ENCODE measurements at places on chromosomes 1 and 21.

DNA sequence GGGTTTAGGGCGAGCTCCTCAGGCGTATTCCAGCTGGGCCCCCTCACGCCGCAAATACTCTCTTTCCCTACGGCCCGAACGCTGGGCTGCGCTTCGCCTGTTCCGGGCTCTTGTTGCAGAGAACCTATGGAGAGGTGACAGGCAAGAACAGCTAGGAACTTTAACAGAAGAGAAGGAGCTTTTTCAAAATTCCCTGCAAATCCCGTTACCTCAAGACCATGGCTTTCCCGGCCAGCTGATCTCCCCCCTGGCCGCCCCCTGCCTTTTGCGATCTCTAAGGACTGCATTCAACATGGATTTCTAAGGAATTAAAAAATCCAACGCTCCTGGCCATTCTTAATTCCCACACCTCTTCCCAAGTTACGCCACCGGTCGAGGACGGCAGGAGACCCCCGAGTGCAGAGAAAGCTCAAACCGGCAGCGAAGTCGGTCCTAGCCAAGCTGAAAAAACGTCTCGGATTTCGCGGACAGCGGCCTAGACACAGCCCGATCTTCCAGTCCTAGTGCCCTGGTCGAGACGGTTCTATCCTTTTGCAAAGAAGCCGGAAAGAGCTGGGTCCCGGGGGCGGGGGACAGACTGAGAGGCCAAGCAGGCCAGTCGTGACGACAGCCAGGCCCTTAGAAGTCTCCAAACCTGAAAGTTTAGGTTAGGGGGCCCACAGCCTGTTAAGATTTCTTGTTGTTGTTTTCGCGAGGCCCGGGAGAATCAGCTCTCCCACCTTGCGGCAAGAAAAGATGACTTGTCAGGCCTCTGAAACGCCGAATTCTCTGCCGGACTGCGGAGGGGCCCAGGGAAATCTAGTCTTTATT, 1.1 kb upstream of the TBX15 start:
- H3K36me3 ChIP-seq = no peaks in the 10 kb centered on the region
- peaks cover 100% of the 10 kb centered on the region for H3K27me3 ChIP-seq
- H3K4me1 ChIP-seq = peaks cover 20% of the 10 kb centered on the region
- H3K27ac ChIP-seq = no peak overlapping the region
- H3K4me3 ChIP-seq = no peak overlapping the region
- no peak for DNase-seq

DNA sequence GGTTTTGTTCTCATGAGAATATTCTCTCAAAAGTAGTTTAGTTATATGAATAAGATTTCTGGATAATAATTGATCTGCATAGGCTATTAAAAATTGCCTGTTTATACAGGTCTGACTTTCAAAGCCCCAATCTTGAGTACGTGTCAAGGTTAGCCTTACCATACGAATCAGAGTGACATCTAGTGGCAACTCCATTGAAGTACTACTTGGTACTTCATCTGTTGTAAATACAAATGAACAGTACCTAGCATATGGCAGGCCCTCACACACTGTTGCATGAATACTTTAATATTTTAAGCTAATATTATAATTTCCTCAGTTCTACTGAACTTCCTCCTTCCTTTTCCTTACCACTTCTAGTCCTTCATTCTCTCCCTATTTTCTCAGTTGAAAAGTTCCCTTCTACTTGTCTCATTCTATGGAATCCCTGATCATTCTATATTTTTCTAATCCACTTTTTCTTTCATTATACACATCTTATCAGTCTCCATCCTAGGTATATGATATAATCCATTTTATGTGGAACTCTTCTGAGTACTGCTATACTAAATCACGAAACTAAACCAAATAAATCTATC, 101.2 kb downstream of the AKT3 start:
- H3K27ac ChIP-seq = no peak overlapping the region
- peak; percentile 36 for DNase-seq
- no peaks in the 10 kb centered on the region for H3K4me1 ChIP-seq
- no peak overlapping the region for H3K4me3 ChIP-seq

GRCh38 chr1:200233393-200233792, 176.4 kb downstream of the ZNF281 start:
- peaks cover 3% of the 10 kb centered on the region for H3K4me1 ChIP-seq
- no peaks in the 10 kb centered on the region for H3K27me3 ChIP-seq
- H3K36me3 ChIP-seq = no peaks in the 10 kb centered on the region
- H3K4me3 ChIP-seq = no peak overlapping the region

GRCh38 chr1:224087286-224087794, 26.6 kb upstream of the FBXO28 start:
- H3K27ac ChIP-seq = no peak overlapping the region
- H3K36me3 ChIP-seq = no peaks in the 10 kb centered on the region
- H3K4me1 ChIP-seq = no peaks in the 10 kb centered on the region
- DNase-seq = no peak
- H3K4me3 ChIP-seq = no peak overlapping the region

- H3K27me3 ChIP-seq = no peaks in the 10 kb centered on the region
- H3K4me3 ChIP-seq = peak overlapping the region; percentile 87
- peaks cover 33% of the 10 kb centered on the region for H3K4me1 ChIP-seq
- H3K36me3 ChIP-seq = peaks cover 9% of the 10 kb centered on the region
- no peak for DNase-seq
- peak overlapping the region; percentile 80 for H3K27ac ChIP-seq
These were observed 756 bp upstream of the SLC25A44 start for GRCh38 chr1:156193208-156193487.

GRCh38 chr1:44417351-44418021, 12.4 kb downstream of the RNF220 start:
- H3K27me3 ChIP-seq = peaks cover 95% of the 10 kb centered on the region
- H3K27ac ChIP-seq = no peak overlapping the region
- H3K4me1 ChIP-seq = no peaks in the 10 kb centered on the region

DNA sequence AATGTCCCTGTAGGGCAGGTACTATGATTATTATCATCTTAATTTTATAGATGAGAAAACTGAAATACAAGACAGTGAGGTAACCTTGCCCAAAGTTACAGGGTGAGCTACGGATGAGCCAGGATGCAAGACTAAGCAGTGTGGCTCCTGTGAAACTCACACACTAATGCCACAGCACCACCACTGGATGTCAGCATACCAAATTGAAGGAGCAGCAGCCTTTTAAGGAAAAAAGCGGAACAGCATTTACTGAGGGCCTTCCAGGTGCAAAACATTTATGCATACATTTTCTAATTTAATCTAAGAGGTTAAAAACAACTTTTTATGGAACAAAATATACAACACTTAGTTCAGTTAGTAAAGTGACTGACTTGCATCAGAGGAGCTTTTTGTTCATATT, 41.7 kb downstream of the SEC16B start:
- H3K4me1 ChIP-seq = no peaks in the 10 kb centered on the region
- peaks cover 23% of the 10 kb centered on the region for H3K36me3 ChIP-seq
- no peak overlapping the region for H3K27ac ChIP-seq
- no peak overlapping the region for H3K4me3 ChIP-seq
- no peaks in the 10 kb centered on the region for H3K27me3 ChIP-seq

DNA sequence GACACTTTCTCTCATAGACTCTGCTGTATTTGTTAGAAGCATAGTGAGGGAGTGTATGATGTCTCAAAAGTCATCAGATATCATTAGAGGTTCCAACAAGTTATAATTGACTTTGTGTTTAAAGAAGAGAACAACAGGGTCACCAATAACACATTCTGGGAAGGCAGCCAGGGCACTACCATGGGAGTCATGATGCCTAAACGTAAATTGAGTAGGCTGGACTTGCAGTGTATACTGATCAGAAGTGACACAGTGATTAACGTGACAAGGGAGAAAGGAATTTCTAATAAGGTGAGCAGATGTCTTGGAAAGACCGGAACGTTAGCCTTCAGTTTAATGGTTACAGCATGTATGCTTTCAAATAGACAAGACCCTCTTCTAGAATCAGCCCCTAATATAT, 973.2 kb downstream of the NCAM2 start:
- no peak for DNase-seq
- no peaks in the 10 kb centered on the region for H3K36me3 ChIP-seq
- H3K4me3 ChIP-seq = no peak overlapping the region
- no peaks in the 10 kb centered on the region for H3K4me1 ChIP-seq
- H3K27me3 ChIP-seq = no peaks in the 10 kb centered on the region
- H3K27ac ChIP-seq = no peak overlapping the region

GRCh38 chr1:26353210-26353859, 595 bp downstream of the CRYBG2 start:
- DNase-seq = no peak
- H3K27ac ChIP-seq = peak overlapping the region; percentile 99
- no peaks in the 10 kb centered on the region for H3K27me3 ChIP-seq
- no peaks in the 10 kb centered on the region for H3K36me3 ChIP-seq

DNA sequence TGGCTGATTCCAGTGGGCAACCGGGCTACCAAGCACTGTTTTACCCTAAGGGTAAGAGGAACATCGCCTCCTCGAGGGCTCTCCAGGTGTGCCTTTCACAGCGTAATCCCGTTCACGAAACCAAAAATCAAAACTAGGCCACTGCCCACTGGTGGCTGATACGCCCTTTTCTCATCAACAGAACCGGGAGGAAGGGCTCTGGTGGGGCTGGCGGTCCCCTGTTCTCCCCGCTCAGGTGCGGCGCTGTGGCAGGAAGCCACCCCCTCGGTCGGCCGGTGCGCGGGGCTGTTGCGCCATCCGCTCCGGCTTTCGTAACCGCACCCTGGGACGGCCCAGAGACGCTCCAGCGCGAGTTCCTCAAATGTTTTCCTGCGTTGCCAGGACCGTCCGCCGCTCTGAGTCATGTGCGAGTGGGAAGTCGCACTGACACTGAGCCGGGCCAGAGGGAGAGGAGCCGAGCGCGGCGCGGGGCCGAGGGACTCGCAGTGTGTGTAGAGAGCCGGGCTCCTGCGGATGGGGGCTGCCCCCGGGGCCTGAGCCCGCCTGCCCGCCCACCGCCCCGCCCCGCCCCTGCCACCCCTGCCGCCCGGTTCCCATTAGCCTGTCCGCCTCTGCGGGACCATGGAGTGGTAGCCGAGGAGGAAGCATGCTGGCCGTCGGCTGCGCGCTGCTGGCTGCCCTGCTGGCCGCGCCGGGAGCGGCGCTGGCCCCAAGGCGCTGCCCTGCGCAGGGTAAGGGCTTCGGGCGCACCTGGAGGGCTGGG, at the start of gene IL6R:
IL6R (plus strand) TSS at position 360 of the 763 bp plus-strand sequence; CDS start at position 647, 287 bp downstream.
- no peak within 1 kb of the TSS for H3K27ac ChIP-seq
- peaks cover 15% of the 10 kb centered on the region for H3K4me1 ChIP-seq
- peak within 1 kb of the TSS; percentile 38 for H3K4me3 ChIP-seq
- H3K27me3 ChIP-seq = peaks cover 57% of the 10 kb centered on the region
- peak; percentile 84 for DNase-seq
- no peaks in the 10 kb centered on the region for H3K36me3 ChIP-seq

- H3K36me3 ChIP-seq = peaks cover 9% of the 10 kb centered on the region
- H3K4me1 ChIP-seq = no peaks in the 10 kb centered on the region
- H3K27me3 ChIP-seq = no peaks in the 10 kb centered on the region
- DNase-seq = no peak
- no peak overlapping the region for H3K27ac ChIP-seq
These were observed 11.8 kb downstream of the VAMP4 start for GRCh38 chr1:171730052-171730451.

DNA sequence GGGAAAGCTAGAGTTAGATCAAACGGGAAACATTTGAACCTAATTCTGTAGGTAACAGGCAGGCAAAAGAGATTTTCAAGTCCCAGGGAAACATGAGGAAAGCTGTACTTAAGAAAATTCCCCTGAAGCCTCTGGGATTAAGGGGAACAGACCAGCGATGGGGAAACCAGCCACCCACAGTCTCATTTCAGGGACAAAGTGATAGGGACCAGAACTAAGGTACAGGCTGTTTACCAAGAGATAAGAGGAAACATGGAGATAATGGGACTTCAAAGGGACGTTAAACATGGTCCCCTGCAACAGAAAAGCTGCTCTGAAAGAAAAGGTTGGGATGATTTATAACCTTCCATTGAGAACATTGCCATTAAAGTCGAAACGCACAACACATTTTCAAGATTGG, 84.4 kb downstream of the NTPCR start:
- no peak overlapping the region for H3K4me3 ChIP-seq
- no peaks in the 10 kb centered on the region for H3K27me3 ChIP-seq
- H3K4me1 ChIP-seq = no peaks in the 10 kb centered on the region

DNA sequence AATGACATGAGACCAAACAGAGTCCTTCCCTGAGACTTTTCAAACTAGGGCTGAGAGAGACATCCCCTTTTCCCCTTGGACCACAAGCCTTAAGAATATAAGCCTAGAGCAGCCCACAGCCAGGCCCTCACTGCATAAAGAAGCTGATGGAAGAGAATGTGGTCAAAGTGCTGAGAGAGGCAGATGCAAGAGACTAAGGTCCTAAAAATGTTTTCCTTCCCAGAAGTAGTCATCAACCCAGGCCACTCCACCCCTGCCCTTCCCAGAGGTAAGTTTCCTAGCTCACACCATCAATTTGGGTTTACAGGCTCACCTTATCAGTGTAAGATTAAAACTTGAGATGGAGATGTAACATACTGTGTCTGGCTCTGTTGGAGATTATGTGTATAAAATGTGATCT, 58.2 kb downstream of the BCAR3 start:
- DNase-seq = no peak
- no peak overlapping the region for H3K27ac ChIP-seq
- H3K4me1 ChIP-seq = peaks cover 32% of the 10 kb centered on the region
- no peak overlapping the region for H3K4me3 ChIP-seq

- H3K4me1 ChIP-seq = peaks cover 2% of the 10 kb centered on the region
- no peak overlapping the region for H3K27ac ChIP-seq
- no peaks in the 10 kb centered on the region for H3K36me3 ChIP-seq
- DNase-seq = no peak
These were observed 948 bp downstream of the SEMA4A start for GRCh38 chr1:156154317-156154749.

DNA sequence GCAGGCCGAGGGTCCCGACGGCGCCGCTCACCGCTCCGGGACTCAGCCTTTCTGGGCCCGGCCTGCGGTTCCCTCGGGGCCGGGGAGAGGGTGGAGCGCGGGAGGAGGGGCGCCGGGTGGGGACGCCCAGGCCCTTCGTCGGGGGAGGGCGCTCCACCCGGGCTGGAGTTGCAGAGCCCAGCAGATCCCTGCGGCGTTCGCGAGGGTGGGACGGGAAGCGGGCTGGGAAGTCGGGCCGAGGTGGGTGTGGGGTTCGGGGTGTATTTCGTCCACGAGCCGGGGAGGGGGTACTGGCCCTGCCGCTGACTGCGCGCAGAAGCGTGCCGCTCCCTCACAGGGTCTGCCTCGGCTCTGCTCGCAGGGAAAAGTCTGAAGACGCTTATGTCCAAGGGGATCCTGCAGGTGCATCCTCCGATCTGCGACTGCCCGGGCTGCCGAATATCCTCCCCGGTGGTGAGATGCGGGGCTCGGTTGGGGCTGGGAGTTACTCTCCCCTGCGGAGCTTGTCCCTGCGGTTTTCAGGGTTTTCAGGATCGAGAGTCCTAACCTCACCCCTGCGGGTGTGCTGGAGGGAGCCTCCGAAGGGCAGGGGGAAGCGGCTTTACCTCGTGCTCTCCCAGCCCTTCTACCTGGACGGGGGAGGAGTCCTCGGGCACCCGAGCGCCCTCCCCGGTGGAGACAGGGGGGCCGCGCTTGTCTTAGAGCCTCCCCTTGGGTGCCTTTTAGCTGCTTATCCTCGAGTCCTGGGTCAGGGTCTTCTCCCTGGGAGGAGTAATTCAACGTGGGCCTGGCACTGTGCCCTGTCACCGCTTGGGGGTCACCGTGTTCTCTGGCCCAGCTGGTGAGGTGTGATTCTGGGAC, 2.1 kb downstream of the SAMD11 start:
- peaks cover 75% of the 10 kb centered on the region for H3K27me3 ChIP-seq
- H3K27ac ChIP-seq = no peak overlapping the region
- H3K36me3 ChIP-seq = no peaks in the 10 kb centered on the region
- H3K4me1 ChIP-seq = peaks cover 17% of the 10 kb centered on the region
- no peak for DNase-seq
- peak overlapping the region; percentile 31 for H3K4me3 ChIP-seq

Data from large intestine (tissue), 12 donors.